ENCODE measurements at places on chromosomes 7 and 10.
A peak's percentile ranks its signal among the peaks of the same experiment; 100 is the strongest.

GRCh38 chr7:2821842-2822507 lies 22.1 kb downstream of the GNA12 start:
- peak; percentile 93 for DNase-seq

DNA sequence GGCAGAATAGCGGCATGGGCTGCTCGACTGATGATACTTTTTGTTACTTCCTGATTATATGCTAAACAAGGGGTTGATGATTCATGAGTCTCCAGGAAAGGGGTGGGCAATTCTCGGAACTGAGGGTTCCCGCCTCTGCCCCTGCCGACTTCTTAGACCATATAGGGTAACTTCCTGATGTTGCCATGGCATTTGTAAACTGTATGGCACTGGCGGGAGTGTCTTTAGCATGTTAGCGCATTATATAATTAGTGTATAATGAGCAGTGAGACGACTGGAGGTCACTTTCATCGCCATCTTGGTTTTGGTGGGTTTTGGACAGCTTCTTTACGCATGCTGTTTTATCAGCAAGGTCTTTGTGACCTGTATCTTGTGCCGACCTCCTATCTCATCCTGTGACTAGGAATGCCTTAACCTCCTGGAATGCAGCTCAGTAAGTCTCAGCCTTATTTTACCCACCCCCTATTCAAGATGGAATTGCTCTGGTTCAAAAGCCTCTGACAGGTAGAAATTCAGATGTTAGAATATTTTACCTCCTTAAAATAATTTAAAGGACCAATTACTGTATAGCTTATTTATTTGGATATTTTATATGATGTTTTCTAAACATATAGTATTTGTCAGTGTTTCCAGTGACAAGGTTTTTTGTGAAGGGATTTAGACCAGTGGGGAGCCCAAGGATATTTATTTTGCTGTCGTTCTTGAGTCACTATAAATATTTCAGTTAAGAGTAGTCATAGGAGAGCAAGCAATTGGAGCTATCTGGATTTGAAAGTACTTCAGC lies 90.1 kb upstream of the PIK3CG start:
- peak; percentile 38 for DNase-seq

DNA sequence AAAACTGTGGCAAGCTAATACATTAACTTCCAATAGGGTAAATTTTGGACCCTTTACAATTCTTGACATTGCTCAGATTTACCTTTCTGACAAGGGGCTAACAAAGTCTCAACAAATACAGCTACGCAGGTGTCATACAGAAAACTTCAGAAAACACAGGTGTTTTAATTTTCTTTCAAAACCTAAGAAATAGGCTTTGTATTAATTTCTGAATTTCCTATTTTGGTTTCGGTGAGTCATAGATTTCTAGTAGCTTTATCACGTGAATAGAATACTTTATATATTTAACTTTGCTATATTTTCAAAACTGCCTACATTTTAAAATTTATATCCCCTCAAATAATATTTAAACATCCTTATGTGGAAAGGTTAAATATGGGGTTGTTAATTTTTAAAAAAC lies 215.3 kb downstream of the DGKB start:
- no peak for DNase-seq

DNA sequence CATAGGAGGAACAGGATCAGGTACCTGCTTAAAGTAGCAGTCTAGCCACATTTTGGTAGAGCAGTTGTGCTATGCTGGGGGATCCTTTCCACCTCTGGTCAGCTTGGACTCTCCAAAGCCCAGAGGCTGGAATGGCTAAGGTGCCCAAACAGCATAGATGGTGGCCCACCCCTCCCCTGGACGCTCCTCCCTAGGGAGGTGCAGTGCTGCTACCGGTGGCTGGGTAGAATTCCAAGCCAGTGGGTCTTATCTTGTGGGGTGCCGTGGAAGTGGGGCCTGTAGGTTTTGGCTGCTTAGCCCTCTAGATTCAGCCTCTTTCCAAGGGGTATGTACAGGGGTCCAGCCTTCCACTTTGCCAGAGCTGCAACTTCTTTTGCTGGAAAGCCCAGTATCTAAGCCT lies 44.0 kb downstream of the RUNDC3B start:
- DNase-seq, result no peak

- no peak for DNase-seq
These were observed 9.0 kb downstream of the AEBP1 start for GRCh38 chr7:44112997-44113763.

- no peak for DNase-seq
These were observed 836 bp downstream of the ENO4 start for GRCh38 chr10:116850058-116850611.

- DNase-seq, result no peak
These were observed 36.8 kb downstream of the CADPS2 start for GRCh38 chr7:122849322-122849956.

GRCh38 chr10:118108194-118109026 lies 61.7 kb upstream of the RAB11FIP2 start:
- peak; percentile 26 for DNase-seq

GRCh38 chr10:132391676-132392020 lies 5.4 kb upstream of the PWWP2B start:
- no peak for DNase-seq

- DNase-seq, result peak; percentile 45
These were observed 216.9 kb downstream of the GLI3 start for GRCh38 chr7:42020061-42020460.

- peak; percentile 5 for DNase-seq
These were observed 1331.9 kb downstream of the XPNPEP1 start for GRCh38 chr10:108591417-108591816.

GRCh38 chr7:90719155-90719554 lies 123.0 kb downstream of the CDK14 start:
- no peak for DNase-seq

GRCh38 chr10:101066896-101067355 lies 5.1 kb downstream of the KAZALD1 start:
- peak; percentile 28 for DNase-seq

DNA sequence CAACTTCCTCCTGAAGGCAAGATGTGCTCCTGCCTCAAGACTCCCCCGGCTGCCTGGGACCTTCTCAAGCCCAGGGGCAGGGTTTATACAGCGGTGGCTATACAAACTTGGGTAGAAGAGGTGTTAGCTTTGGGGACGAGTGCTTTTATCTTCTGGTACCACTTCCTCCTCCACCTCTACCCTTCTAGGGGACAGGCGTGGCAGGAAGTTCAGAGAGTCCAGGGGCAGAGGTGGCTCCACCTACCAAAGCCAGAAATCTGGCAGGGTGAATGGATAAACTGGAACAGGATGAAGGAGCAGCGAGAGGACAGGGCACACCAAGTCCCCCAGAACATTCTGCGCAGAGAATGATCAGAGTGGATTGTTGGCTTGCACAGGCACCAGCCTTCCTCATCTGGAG lies 24.0 kb upstream of the TM9SF3 start:
- no peak for DNase-seq

DNA sequence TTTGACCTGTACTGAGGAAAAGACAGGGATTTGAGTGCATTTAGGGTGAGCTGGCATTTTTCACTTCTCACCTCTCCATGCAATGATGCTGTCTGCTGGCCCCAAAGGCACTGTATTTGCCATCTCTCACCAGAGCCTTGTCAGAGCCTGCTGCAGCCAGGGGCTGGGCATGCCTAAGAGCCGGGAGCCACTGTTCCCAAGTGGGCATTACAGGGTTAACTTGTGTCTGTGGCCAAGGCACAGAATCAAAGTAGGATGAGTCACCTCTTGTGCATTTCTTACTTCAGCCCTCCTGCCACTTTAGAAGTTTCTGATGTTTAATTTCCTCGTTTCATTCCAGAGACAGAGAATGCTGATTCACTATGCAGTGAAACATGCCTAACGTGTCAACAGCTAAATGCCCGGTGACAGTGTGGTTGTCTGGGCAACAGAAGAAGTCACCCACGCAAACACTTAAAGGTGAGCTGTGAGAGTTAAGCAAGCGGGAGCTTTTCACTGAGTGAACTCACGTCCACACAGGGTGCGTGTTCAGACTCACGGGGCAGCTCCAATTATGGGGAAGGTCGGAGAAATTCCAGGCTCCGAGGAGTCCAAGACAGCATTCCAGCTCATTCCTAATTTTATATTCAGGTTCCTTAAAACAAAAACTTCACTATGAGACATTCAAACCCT lies 57.1 kb upstream of the IGFBP3 start:
- peak; percentile 99 for DNase-seq
